Endodermal cell (in vitro differentiated cells): ENCODE measurements at places on chromosomes 2 and 18. TPM values are rescaled to one million over a fixed set of nuclear protein-coding genes. Genes with fewer than 3 reads are reported as not detected.

Gene CCDC141
- 90.4 and 118 TPM in 2 replicates for total RNA-seq

Gene RGPD3
- 0.28 to 0.49 TPM (median 0.44 TPM) in 3 replicates for total RNA-seq

Gene DPP10
- 6.8 and 8.2 TPM in 2 replicates for total RNA-seq

Gene CHMP1B
- total RNA-seq, result 35.3 TPM in 2 replicates

Gene PRSS56
- not detected in 3 replicates for total RNA-seq

Gene ANO7
- 5.7 and 8.1 TPM in 2 replicates for total RNA-seq

Gene SERPINB11
- not detected in 2 replicates for total RNA-seq

Gene IGFBP5
- total RNA-seq, result 3.6 and 4.3 TPM in 2 replicates

Gene CGREF1
- 0.33 to 0.68 TPM (median 0.57 TPM) in 3 replicates for total RNA-seq

Gene ANKRD29
- total RNA-seq, result 0.73 to 1.4 TPM in 2 of 3 replicates, not detected in the other

Gene ASTL
- total RNA-seq, result not detected in 2 replicates

Gene KIAA2012
- total RNA-seq, result 0.19 to 0.72 TPM (median 0.62 TPM) in 3 replicates

Gene DNAJC10
- 203 and 212 TPM in 2 replicates for total RNA-seq

Gene TBC1D8
- total RNA-seq, result 5.3 to 14.4 TPM (median 12.3 TPM) in 3 replicates

Gene IL36RN
- not detected in 3 replicates for total RNA-seq

Gene MYO7B
- 0.11 TPM in 2 replicates for total RNA-seq

Gene CIB4
- not detected in 2 replicates for total RNA-seq

Gene HOXD9
- 0.94 TPM in 1 of 3 replicates, not detected in the others for total RNA-seq

Gene NYAP2
- total RNA-seq, result not detected in 3 replicates

Gene CFAP65
- total RNA-seq, result 1.5 and 1.7 TPM in 2 replicates

Gene RUFY4
- not detected in 3 replicates for total RNA-seq

Gene CNTNAP5
- 4.4 to 8.2 TPM (median 5.9 TPM) in 3 replicates for total RNA-seq

Gene L3MBTL4
- 2.8 and 4.6 TPM in 2 replicates for total RNA-seq

Gene ZAP70
- total RNA-seq, result 7.8 and 10.4 TPM in 2 replicates

Gene FZD7
- 264 and 266 TPM in 2 replicates for total RNA-seq

Gene EMILIN1
- 2.1 and 2.5 TPM in 2 replicates for total RNA-seq

Gene UGT1A7
- total RNA-seq, result not detected in 2 replicates

Gene RAPGEF4
- total RNA-seq, result 0.77 and 0.88 TPM in 2 replicates

Gene GATA6
- 106 to 288 TPM (median 113 TPM) in 3 replicates for total RNA-seq

Gene FN1
- total RNA-seq, result 2,470 and 2,721 TPM in 2 replicates

Gene TRIB2
- total RNA-seq, result 23.8 and 30.9 TPM in 2 replicates

Gene VWA3B
- 0.38 to 0.56 TPM in 2 of 3 replicates, not detected in the other for total RNA-seq

Gene MGAT4A
- total RNA-seq, result 9.1 to 12.2 TPM (median 11.1 TPM) in 3 replicates

Gene MAB21L4
- total RNA-seq, result 0.87 TPM in 1 of 3 replicates, not detected in the others
